ENCODE measurements at places on chromosomes 4 and X.

DNA sequence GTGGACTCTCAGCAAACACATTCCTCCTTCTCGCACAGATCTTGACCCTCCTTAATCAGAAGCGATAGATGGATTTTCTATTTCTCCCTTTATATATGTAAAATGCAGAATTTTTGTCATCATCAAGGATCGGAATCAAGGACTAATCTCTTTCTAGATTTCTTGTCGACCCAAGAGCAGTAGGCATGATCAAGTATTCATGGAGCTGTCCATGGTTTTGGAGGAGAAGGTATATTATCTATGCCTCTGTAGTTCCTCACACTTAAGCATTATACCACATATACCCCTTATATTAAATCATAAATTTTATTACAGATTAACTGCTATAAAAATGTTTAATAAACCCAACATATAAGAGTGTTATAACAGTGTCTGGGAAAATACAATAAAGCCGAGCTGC is 886.8 kb downstream of the NLGN4X start:
- no peak for DNase-seq

DNA sequence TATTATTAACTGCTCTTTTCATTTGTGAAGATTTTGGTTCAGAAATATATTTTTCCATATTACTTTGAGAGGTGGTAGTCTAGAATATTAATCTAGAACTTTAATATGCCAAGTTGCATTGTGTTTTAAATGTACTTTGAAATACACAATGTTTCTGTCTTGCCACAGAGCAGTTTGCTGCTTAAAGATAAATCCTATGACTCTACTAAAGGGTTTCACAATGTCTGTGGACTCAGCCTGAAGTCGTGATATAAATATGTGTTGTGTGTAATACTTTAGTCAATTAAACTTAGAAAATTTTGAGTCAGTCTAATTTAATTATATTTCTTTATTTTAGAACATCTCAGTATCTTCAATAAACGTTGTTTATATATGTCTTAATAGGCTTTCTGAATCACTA is 1771.7 kb upstream of the PCDH7 start:
- peak; percentile 39 for DNase-seq

DNA sequence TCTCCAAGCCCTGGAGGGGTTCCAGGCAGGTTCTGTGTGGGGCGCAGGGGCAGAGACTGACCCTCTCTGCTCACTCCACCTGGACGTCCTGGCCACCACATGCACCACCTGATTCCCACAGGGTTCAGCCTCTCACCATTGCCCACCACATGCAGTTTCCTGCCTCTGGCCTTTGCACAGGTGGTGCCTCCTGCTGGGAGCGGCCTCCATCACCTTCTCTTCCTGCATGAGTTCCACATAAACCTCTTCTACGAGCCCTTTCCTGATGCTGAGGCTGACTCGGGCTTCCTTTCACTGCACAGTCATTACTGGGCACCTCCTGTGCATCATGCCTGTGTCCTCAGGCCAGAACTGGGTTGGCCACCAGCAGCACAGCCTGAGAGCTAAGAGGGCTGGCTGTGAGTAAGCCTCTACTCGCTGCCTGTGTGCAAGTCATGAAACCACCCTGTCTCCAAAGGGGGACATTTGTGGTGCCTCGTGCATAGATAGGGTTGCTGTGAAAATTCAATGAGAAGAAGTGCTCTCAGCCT is 19.9 kb downstream of the MAN2B2 start:
- no peak for DNase-seq

GRCh38 chrX:101229170-101229569 is 9.6 kb downstream of the DRP2 start:
- peak; percentile 81 for DNase-seq

DNA sequence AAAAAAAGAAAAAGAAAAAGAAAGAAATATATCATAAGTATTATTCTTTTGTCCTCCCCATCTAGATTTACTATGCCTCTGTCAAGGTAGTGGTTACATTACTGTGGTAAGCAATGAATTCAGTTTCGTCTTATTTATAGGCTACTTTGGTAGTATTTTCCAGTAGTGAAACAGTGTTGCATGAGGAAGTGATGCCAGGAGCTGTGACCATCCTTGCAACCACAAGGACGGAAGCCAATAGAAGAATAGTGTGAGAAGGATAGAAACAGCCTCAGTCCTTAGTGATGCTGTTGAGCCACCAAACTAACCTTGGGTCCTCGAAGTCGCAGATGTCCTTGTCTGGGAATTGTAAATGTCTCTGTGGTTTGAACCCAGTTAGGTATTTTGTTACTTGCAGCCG is 328.5 kb downstream of the PPP3CA start:
- DNase-seq: no peak

DNA sequence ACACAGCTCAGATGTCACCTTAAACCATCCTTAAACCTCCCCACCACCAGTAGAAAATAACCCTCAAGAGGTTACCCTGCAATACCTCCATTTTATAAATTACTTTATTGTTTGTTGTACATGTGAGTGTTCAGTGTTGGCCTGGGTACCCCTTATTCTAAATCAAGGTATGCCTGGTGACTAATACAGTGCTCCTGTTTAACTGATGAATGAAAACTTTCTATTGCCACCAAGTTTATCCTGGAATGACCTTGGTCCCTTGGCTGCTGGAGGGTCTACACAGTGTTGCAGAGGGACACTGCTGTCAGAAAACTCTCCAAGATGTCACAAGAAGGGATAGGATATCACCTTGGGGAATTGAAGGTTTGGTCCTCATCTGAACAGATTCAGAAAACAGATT is 7.3 kb upstream of the TXLNG start:
- DNase-seq: no peak

- DNase-seq: peak; percentile 32
Measured at GRCh38 chr4:577499-578450, 1.7 kb upstream of the TMEM271 start.

- no peak for DNase-seq
Measured at GRCh38 chr4:28014469-28014868, 1153.8 kb downstream of the STIM2 start.

GRCh38 chr4:133776503-133776902 is 425.1 kb downstream of the PABPC4L start:
- DNase-seq: no peak

- DNase-seq: peak; percentile 87
Measured at GRCh38 chr4:146255874-146256273, 41.5 kb downstream of the REELD1 start.

DNA sequence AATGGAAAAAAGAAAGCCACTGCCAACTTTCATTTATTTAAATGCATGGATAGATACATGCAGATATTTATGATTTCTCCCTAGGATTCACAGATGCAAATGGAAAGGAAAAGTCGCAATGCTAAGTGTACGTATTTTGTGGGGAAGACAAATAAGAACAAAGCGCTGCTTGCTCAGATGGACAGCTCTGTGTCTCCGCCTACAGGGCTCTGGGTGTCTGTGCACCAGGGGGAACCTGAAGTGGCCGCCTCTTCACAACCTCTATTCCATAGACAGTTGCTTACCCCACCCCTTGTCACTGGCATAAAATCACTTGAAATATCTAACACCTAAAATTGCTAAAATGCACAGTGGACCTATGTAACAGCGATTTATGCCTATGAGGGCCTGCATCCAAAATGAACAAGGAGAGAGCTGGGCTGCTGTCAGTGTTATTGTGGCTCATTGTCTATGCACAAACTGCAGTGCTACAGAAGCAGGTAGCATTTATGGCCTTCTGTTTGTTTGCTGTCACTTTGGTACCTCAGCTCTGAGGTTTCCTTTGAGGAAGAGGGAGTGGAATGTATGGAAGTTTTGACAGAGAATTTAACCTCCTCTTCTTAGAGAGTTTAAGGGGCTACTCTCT is 58.6 kb upstream of the PAGE1 start:
- peak; percentile 28 for DNase-seq

GRCh38 chr4:54064317-54065111 is at the start of gene CHIC2:
Gene CHIC2 (minus strand): TSS chr4:54064605. CDS start chr4:54064300, 305 bp downstream.
- DNase-seq: peak; percentile 97

DNA sequence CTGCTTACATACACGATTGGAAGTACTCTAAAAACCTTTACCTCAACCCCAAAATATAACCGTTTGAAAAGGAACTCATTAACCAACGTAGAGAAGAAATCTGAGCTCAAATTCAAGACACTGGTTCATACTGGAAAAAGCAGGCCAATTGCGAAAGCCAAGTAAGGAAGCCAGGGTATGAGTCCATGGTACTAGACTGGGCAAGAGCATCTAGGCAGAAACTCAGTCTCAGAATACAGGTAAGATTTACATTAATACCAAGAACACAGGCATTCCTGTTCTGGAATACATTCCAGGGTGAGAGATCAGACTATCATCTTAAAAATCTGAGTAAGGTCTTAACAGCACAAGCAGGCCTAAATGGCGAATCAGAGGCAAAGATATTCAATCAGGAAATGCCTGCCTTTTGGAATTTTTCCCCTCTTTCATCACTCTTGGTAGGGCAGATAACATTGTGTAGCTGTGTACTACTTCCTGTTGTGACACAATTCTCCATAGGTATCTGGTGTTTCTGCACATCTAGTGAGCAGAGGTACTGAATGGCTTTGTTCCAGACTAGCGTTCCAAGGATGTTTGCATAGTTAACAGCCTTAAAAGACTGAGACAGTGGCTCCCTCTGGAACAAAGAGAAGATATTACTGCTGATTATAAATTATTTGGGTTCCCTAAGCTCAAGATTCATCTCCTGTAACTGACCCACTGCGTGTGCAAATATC is 311.3 kb downstream of the PCDH19 start:
- peak; percentile 0 for DNase-seq

- no peak for DNase-seq
Measured at GRCh38 chr4:5238173-5238572, 186.9 kb downstream of the STK32B start.

GRCh38 chr4:96649536-96649935 is 809.6 kb downstream of the PDHA2 start:
- DNase-seq: peak; percentile 82

DNA sequence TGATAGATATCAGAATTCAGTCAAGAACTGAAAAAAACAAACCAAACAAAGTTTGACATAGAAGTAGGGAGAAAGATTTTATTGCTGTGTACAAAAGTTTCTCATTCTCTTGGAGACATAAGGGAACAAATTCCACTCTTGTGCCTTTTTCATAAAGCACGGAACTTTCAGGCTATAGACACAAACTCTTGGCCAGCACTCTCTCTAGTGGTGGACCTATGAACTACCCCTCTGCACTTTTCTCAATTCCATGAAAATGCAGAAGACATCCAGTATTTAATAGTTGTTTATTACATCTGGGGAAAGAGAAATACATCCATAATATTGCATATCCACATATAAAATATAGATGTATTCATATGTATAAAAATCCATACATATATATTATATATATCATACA is 291.6 kb upstream of the HS3ST1 start:
- peak; percentile 45 for DNase-seq

GRCh38 chr4:13344216-13344615 is 139.9 kb downstream of the RAB28 start:
- no peak for DNase-seq

DNA sequence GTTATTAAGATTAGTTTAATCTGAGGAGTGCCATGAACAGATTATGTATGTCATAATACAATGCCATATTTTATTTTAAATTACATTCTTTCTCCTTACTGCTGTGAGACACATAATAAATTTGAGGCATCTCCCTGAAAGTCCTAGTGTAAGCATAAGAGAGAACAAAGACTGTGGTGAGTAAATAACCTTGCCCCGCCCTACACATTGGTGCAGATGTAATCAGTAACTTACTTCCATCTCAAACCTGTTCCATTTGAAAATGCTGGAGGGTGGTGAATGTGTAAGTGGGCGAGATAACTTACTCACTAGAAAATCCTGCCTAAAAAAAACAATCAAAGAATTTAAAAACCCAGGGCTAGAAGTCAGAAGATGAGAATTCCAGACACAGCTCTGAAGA is 338.1 kb upstream of the SLIT2 start:
- peak; percentile 7 for DNase-seq

DNA sequence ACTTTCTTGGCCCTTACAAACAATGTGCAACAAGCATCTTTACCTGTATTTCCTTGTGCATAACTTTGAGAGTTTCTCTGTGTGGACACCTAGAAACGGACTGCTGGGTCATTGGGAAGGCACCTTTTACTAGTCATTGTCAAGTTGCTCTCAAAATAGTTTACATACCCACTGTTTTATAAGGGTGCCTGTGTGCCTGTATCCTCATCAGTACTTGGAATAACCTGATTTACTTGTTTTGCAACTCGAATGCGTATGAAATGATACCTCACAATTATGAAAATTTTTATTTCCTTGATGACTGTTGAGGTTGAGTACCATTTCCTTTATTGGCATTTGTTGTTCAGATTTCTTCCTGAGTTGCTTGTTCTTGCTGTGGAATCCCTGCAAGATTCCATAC is 150.8 kb downstream of the STIM2 start:
- no peak for DNase-seq

DNA sequence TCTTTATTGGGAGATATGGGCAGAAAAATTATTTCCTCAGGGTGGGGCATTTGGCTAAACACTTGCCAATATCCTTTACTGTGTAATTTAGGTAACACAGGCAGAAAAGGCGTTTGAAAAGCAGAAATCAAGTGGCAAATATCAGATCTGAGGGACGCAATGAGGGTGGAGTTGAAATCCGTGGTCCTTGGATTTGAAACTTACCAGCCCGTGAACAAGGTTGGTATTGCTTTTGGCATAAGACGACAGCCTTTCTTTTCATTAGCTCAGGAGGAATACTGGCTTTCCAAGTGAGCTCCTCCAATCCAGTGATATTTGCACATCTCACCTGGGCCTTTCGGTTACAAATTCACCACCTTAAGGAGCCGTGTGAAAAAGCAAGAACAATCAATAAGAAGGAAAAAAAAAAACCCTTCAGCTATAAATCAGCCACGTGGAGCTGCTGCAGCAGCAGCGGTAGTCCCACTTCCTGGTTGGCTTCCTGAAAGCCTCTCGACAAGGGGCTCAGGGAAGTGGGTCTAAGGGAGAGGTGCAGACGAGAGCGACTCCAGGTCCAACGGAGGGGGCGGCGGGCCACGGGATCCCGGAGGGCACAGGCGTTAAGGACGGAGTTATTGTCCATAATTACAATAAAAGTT is 734 bp upstream of the GALNT7 start:
- peak; percentile 51 for DNase-seq

GRCh38 chr4:165368567-165368966 is 10.2 kb upstream of the CPE start:
- no peak for DNase-seq

DNA sequence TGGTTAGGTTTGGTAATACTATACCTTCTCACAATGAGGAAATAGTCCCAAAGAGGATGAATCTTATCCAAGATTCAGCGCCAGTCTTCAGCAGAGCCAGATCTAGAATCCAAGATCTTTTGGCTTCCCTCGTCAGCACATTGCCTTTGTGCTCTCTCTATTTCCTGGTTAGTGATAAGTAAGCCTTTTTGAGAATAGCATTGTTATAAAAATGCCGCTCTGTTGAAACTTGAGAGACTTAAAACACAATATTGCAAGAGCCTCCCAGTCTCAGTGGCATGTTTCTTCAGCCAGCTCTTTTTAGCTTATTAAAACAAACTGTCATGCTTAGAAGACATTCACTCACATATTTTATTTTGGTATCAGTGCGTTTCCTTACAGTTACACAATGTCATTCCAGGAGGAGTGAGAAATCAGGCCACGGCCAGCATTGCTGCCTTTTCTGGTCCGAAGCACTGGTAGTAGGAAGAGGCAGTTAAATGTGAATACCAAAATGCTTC is 141.4 kb downstream of the KLHL8 start:
- DNase-seq: peak; percentile 87

- no peak for DNase-seq
Measured at GRCh38 chr4:70772929-70773555, 51.3 kb downstream of the RUFY3 start.

GRCh38 chrX:31580227-31580626 is 508.4 kb upstream of the FTHL17 start:
- no peak for DNase-seq
